Panc1 (cell line): ENCODE measurements at places on chromosomes 1 and 21.

DNA sequence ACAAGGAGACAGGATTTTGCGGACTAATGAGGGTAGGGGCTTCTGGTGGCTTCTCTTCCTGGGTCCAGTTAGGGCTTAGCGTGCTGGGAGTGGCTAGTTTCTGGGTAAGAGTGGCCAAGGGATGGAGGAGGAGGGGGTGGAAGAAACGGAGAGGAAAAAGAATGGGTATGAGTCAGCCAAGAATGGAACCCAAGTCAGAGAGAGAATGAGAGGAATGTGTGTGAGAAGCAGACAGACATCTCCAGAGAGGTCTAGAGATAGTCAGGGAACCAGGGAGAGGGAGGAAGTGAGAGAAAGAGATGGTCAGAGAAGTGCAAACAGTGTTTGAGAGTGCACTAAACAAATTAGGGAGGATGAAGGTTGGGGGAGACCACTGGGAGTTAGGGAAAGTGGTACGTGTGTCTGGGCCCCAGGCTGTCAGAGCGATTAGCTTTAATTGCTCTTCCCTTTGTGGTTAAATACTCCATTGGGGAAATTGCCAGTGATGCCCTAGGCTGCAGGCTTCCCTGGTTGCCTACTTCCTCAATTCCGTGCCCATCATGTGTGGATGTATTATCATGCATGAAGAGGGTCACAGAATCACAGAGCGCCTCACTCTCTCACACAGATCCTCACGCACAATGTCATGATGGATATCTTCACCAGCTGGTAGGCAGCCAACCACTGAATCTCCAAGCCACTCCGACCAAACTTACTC is 1.4 kb downstream of the PEA15 start:
- DNase-seq, result no peak

DNA sequence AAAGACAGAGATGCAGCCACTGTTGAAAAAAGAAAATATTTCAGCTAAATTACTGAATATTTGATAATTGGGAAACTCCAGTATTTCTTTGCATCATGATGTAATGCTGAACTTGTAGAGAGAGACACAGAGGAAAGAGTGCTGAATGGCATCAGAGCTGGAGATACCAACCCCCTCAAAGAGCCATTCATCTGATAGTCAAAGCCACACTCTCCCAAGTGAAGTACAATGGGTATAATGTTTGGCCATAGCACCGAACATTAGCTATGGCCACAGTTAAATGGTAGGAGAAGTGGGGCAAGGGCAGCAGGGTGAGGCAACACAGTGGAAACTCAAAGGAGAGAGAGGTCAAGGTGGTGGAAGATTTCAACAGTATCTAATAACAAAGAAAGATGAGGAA is 107.5 kb upstream of the TNFSF4 start:
- DNase-seq, result no peak

GRCh38 chr1:60589046-60589748 is 493.2 kb upstream of the NFIA start:
- no peak for DNase-seq

- no peak for DNase-seq
Measured at GRCh38 chr1:212873518-212873917, 15.4 kb downstream of the FLVCR1 start.

- DNase-seq, result no peak
Measured at GRCh38 chr1:248155927-248156326, 11.0 kb downstream of the OR2M5 start.

- no peak for DNase-seq
Measured at GRCh38 chr21:16154321-16154720, 424.5 kb downstream of the USP25 start.

- no peak for DNase-seq
Measured at GRCh38 chr1:98963064-98963758, 41.5 kb downstream of the PLPPR5 start.

DNA sequence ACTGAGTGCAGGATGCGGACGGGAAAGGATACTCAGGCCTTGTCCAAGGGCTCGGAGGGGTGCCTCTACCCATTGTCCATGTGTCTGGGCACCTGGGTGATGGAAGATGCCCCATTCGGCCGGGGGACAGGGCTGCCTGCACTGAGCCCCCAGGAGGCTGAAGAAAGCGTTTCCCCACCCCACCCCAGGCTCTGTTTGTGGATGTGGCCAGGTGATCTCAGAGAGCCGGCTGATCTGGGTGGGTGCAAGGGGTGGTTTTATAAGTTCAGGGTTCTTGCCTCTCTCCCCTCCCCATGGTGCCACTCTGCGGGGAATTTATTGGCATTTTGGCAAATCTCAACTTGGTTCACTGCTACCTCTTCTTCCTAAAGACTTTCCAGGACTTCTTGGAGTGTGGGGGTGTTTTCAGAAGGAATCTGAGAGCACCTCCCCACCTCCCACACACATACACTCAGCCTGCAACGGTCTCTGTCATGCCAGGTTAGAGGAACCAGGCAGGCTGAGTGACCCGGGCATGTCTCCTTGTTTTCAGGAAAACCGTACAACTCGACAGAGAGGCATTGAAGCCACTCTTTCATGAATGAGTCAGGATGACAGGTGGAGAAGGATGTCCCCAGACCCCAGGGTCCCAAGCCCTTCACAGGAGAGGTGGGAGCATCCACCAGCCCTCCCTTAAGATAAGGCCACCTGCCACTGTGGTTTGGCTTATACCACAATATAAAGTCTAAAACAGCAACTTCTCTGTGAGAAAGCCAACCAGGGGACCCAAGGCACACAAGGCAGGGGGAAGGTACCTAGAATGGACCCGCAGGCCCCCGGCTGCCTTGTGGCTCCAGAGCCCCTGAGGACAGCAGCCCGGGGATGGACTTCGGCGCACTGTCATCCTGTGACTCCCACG is 174.9 kb downstream of the ETS2 start:
- DNase-seq, result no peak

GRCh38 chr1:174469687-174470086 is 21.9 kb downstream of the GPR52 start:
- no peak for DNase-seq
